ENCODE measurements at places on chromosomes 12 and 14. TPM values are rescaled to one million over a fixed set of nuclear protein-coding genes. Genes with fewer than 3 reads are reported as not detected.
A peak's percentile ranks its signal among the peaks of the same experiment; 100 is the strongest.

GRCh38 chr14:79270361-79270760, 940.9 kb downstream of the DIO2 start:
- H3K36me3 ChIP-seq: no peaks in the 10 kb centered on the region
- H3K4me1 ChIP-seq: no peaks in the 10 kb centered on the region
- no peak overlapping the region for H3K27ac ChIP-seq
- no peak overlapping the region for H3K4me3 ChIP-seq
- H3K27me3 ChIP-seq: no peaks in the 10 kb centered on the region

- no peak overlapping the region for H3K27ac ChIP-seq
- H3K4me1 ChIP-seq: no peaks in the 10 kb centered on the region
- H3K4me3 ChIP-seq: no peak overlapping the region
- no peak for DNase-seq
- H3K27me3 ChIP-seq: no peaks in the 10 kb centered on the region
Observed at GRCh38 chr12:51925346-51926063, 18.2 kb downstream of the ACVRL1 start.

- no peaks in the 10 kb centered on the region for H3K4me1 ChIP-seq
- no peaks in the 10 kb centered on the region for H3K27me3 ChIP-seq
- no peak overlapping the region for H3K27ac ChIP-seq
- peak; percentile 17 for DNase-seq
Observed at GRCh38 chr12:62006076-62006732, 254.0 kb upstream of the USP15 start.

- H3K4me3 ChIP-seq: no peak overlapping the region
- H3K27me3 ChIP-seq: no peaks in the 10 kb centered on the region
- no peak overlapping the region for H3K27ac ChIP-seq
- no peak for DNase-seq
- peaks cover 3% of the 10 kb centered on the region for H3K36me3 ChIP-seq
Observed at GRCh38 chr14:70947739-70948138, 40.5 kb downstream of the PCNX1 start.

Gene ARHGDIB
- 1.6 TPM for total RNA-seq
